ENCODE measurements at places on chromosomes 1 and 21. TPM values are rescaled to one million over a fixed set of nuclear protein-coding genes. Genes with fewer than 3 reads are reported as not detected.

RRP1 gene
- total RNA-seq = 20.7 TPM

POU2F1 gene
- total RNA-seq = 7.4 TPM

WNT9A gene
- total RNA-seq = 4.3 TPM

DNAJC6 gene
- total RNA-seq = 4.7 TPM

PGLYRP3 gene
- not detected for total RNA-seq

All from mesangial cell (primary cell).